Heart right ventricle (tissue), 16 donors: ENCODE measurements at places on chromosomes 4 and X. TPM values are rescaled to one million over a fixed set of nuclear protein-coding genes. Genes with fewer than 3 reads are reported as not detected.

The HSFX1 gene
- 0.51 TPM for total RNA-seq

The OPN1LW gene
- not detected for total RNA-seq

The ANTXR2 gene
- total RNA-seq = 50.0 TPM

The GPR34 gene
- 4.1 TPM for total RNA-seq

The AFM gene
- not detected for total RNA-seq

The UGT8 gene
- not detected for total RNA-seq

The GSX2 gene
- total RNA-seq = not detected

The DACH2 gene
- total RNA-seq = not detected

The DCLK2 gene
- 17.1 TPM for total RNA-seq

The TASL gene
- total RNA-seq = 0.47 TPM

The TACC3 gene
- 15.6 TPM for total RNA-seq

DNA sequence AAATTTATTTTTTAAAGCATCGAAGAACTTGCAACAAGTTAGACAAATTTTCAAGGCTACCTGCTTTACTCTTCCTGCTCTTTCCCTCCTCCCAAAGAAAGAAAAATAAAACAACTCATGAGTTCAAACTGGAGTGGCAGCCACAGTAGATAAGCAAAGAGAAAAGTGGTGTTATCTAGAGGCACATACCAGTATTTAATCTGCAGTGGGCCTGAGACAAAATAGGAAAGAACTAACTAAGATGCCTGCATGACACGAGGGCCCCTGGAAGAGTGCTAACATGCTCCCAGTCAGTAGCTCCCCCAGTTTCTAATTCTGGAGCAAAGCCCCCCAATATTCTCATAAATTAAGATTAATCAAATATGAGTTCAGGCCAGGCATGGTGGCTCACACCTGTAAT lies 7.9 kb downstream of the ARL9 start:
- no peaks in the 10 kb centered on the region for H3K36me3 ChIP-seq
- DNase-seq = no peak
- H3K27ac ChIP-seq = no peak overlapping the region
- H3K4me1 ChIP-seq = no peaks in the 10 kb centered on the region
- no peak overlapping the region for H3K4me3 ChIP-seq

DNA sequence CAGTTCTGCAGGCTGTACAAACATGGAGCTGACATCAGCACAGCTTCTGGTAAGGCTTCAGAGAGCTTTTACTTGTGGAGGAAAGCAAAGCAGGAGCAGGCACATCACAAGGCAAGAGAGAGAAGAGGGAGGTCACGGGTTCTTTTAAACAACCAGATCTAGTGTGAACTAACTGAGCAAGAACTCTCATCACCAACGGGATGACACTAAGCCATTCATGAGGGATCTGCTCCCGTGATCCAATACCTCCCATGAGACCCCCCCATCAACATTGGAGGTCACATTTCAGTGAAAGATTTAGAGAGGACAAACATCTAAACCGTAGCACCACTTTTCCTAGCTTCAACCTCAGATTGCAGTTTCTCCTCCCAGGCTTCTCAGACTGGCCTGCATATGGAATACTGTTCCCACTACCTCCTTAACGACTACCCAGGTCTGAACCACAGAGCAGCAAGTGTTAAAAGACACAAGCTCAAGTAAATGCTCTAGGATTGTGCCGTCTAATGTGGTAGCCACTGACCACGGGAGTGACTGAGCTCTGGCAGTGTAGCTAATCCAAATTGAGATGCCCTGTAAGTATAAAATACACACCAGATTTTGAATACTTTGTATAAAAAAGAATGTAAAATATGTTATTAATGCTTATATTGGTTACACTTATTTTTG lies 192.7 kb downstream of the PTTG2 start:
- H3K27me3 ChIP-seq = no peaks in the 10 kb centered on the region
- H3K36me3 ChIP-seq = no peaks in the 10 kb centered on the region
- no peak overlapping the region for H3K4me3 ChIP-seq

- H3K4me3 ChIP-seq = no peak overlapping the region
- H3K27me3 ChIP-seq = no peaks in the 10 kb centered on the region
- DNase-seq = no peak
- no peaks in the 10 kb centered on the region for H3K4me1 ChIP-seq
- H3K36me3 ChIP-seq = no peaks in the 10 kb centered on the region
These were observed 22.4 kb downstream of the GPM6A start for GRCh38 chr4:175789647-175790046.

DNA sequence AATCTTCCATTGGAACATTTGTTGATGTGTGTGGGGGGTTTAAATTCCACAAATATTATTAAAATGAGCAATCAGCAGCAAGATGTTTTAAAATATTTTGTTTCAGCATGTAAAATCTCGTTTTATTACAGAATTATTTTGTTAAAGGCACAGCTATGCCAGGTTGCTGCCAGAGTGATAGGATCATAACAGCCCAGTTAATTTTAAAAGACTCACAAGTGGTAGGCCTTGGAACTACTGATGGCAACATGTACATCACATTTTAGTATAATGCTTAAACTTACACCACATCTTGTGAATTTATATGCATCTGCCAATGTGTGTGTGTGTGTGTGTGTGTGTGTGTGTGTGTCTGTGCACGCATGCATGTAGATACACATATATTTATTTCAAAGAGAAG lies 97.8 kb upstream of the SPRY1 start:
- H3K27me3 ChIP-seq = no peaks in the 10 kb centered on the region
- peaks cover 12% of the 10 kb centered on the region for H3K4me1 ChIP-seq
- H3K4me3 ChIP-seq = no peak overlapping the region
- no peaks in the 10 kb centered on the region for H3K36me3 ChIP-seq
- peak overlapping the region; percentile 45 for H3K27ac ChIP-seq

GRCh38 chr4:65046192-65047133 lies 623.8 kb downstream of the EPHA5 start:
- no peak for DNase-seq
- no peaks in the 10 kb centered on the region for H3K36me3 ChIP-seq
- H3K4me3 ChIP-seq = no peak overlapping the region
- no peaks in the 10 kb centered on the region for H3K27me3 ChIP-seq
- H3K27ac ChIP-seq = no peak overlapping the region

DNA sequence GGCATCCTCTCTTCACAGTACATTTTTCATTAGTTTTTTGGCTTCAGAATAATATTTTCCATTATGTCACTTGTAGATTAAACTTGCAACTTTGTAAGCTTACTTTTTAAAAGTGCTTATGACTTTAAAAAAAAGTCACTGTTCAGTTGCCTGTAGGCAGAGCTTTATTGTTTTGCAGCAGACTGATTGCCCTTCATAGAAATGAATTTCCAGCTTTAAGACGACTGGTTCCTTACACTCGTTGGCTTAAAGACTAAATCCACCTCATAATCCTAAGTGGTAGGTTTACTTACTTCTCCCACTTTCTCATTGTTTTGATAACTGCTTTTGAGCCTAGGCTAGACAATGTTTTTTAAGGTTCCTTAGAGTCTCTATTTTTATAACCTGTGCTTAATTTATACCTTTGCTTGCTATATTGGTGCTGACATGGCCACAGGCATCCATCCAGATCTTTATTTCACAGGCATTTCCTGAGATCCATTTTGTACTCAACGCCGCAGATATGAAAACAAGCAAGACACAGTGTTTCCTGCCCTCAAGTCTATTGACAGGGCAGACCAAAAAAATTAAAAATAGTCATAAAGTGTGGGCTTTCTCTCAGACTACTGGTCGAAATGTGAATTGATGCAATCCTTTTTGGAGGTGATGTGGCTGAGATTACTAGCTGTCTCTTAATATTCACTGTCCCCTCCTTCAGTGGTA lies 12.6 kb upstream of the IL13RA2 start:
- no peaks in the 10 kb centered on the region for H3K4me1 ChIP-seq
- peak overlapping the region; percentile 64 for H3K27ac ChIP-seq
- H3K4me3 ChIP-seq = no peak overlapping the region
- H3K27me3 ChIP-seq = no peaks in the 10 kb centered on the region
- H3K36me3 ChIP-seq = no peaks in the 10 kb centered on the region

DNA sequence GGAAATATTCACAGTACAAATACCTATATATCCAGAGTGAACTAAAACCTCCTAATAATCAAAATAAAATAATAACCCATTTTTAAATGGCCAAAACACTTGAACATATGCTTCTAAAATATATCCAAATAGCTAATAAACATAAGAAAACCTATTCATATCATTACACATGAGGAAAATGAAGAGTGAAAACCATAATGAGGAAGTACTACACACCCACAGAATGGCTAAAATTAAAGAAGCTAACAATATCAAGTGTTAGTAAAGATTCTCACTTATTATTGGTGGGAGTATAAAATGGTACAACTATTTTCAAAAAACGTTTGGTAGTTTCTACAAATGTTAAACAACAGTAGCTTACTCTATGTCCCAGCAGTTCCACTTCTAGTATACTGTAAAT lies 92.1 kb downstream of the KLHL13 start:
- no peaks in the 10 kb centered on the region for H3K27me3 ChIP-seq
- no peak for DNase-seq
- no peaks in the 10 kb centered on the region for H3K4me1 ChIP-seq
- no peaks in the 10 kb centered on the region for H3K36me3 ChIP-seq
- H3K4me3 ChIP-seq = no peak overlapping the region

DNA sequence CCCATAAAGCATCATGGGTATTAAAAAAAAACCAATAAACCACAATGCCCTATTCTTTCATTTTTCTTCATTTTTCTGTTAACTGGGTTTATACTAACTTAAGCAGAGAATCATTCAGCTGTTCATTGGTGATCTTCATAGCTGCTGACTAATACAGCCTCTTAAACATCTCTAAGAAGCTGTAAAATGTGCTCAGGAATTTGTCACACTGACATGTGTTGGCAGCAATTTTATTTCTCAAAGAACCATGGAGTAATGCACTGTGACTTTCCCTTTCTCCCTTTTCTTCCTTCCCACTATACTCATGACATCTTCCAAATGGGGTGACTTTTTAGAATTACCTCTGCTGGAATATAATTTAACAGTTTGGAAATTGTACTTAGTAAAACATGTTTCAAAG lies 315.4 kb downstream of the ANTXR2 start:
- no peaks in the 10 kb centered on the region for H3K4me1 ChIP-seq
- H3K27me3 ChIP-seq = no peaks in the 10 kb centered on the region
- DNase-seq = no peak
- no peaks in the 10 kb centered on the region for H3K36me3 ChIP-seq
- no peak overlapping the region for H3K27ac ChIP-seq

DNA sequence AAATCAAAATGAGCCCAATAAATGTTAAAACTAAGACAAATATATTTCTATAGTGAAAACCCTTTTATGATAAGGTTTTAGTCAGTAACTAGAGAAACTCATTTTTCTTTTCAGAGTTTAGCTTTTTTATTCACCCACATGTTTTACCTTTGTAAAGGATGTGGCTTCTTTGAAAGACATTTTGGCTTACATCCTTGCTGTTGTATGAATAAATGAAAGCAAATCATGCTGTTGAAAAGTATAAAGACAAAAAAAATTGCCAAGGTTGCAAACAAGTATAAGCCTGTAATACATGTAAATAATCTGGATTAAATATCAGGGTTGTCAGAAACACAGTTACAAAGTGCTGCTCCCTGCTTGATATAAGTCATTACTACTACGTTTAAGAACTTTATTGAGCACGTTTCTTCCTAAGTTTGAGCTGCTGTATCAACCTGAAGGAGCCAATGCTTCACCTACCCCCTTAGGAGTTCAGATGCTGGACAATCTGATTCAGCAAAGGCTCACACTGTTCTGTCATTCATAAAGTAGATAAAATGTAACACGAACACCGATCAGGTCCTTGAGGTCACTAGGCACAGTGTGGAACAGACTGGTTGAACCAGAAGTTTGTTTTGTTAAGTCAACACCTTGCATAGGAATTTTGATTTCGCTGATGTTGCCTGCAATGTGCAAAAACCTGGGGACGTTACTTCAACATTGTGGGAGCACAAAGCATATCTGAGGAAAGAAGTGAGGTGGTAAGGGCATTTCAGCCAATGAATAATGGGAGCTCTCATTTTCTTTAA lies 321.2 kb upstream of the BMP3 start:
- H3K36me3 ChIP-seq = no peaks in the 10 kb centered on the region
- H3K27ac ChIP-seq = no peak overlapping the region
- H3K4me1 ChIP-seq = no peaks in the 10 kb centered on the region
- no peaks in the 10 kb centered on the region for H3K27me3 ChIP-seq
- DNase-seq = no peak

- no peaks in the 10 kb centered on the region for H3K4me1 ChIP-seq
- H3K27me3 ChIP-seq = no peaks in the 10 kb centered on the region
- H3K36me3 ChIP-seq = peaks cover 23% of the 10 kb centered on the region
- H3K4me3 ChIP-seq = no peak overlapping the region
- no peak for DNase-seq
These were observed 69.8 kb downstream of the FBXL5 start for GRCh38 chr4:15585331-15585730.

- no peak overlapping the region for H3K27ac ChIP-seq
- no peaks in the 10 kb centered on the region for H3K36me3 ChIP-seq
- no peak overlapping the region for H3K4me3 ChIP-seq
These were observed 27.0 kb downstream of the EIF2S3 start for GRCh38 chrX:24081661-24082154.

DNA sequence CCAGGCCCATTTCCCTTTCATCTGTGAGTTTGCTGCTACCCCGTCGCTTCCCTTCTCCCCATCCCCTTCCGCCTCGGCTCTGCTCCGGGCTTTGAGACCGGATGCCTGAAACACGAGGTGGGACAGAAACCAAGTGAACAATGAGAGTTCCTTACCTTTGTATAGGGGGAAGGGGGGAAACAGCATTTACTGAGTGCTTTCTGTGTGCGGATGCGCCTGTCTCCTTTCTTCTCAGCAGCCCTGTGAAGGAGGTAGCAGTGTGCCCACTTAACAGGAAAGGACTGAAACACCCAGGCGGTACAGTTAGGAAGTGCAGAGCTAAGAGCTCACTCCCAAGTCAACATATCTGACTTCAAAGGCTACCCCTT lies 43.2 kb upstream of the TMSB15B start:
- no peaks in the 10 kb centered on the region for H3K27me3 ChIP-seq
- peak overlapping the region; percentile 76 for H3K4me3 ChIP-seq
- no peaks in the 10 kb centered on the region for H3K36me3 ChIP-seq
- H3K4me1 ChIP-seq = no peaks in the 10 kb centered on the region
- H3K27ac ChIP-seq = peak overlapping the region; percentile 72
- DNase-seq = no peak

GRCh38 chr4:162891788-162892707 lies 274.6 kb downstream of the NAF1 start:
- DNase-seq = no peak
- no peaks in the 10 kb centered on the region for H3K27me3 ChIP-seq
- no peak overlapping the region for H3K27ac ChIP-seq
- H3K36me3 ChIP-seq = no peaks in the 10 kb centered on the region
- H3K4me1 ChIP-seq = no peaks in the 10 kb centered on the region

GRCh38 chr4:173880897-173881296 lies 350.9 kb upstream of the HAND2 start:
- no peaks in the 10 kb centered on the region for H3K4me1 ChIP-seq
- no peaks in the 10 kb centered on the region for H3K36me3 ChIP-seq
- no peaks in the 10 kb centered on the region for H3K27me3 ChIP-seq
